Ascending aorta (tissue), 2 donors: ENCODE measurements at places on chromosomes 12 and 14. TPM values are rescaled to one million over a fixed set of nuclear protein-coding genes. Genes with fewer than 3 reads are reported as not detected.

GYS2 gene
- not detected for total RNA-seq

MUCL1 gene
- not detected for total RNA-seq

FSCB gene
- not detected for total RNA-seq

NPFF gene
- total RNA-seq, result 2.8 TPM

VDR gene
- 13.1 TPM for total RNA-seq

TAS2R14 gene
- not detected for total RNA-seq

DNA sequence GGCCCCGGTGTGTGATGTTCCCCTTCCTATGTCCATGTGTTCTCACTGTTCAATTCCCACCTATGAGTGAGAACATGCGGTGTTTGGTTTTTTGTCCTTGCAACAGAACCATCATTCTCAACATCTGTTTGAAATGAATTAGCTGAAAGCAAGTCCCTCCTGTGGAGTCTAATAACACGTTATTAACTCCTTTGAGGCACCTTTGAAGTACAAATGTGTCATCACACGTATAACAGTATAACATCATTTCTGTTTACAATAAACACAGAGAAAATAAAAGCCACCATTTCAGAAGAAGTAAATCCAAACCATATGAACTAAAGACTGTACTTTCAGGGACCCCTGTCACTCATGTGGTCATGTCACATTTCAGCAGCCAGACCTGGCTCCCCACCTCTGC, 198.5 kb downstream of the STXBP6 start:
- no peak for DNase-seq

GRCh38 chr12:11162502-11162901, 8.5 kb upstream of the SMIM10L1 start:
- no peak for DNase-seq

- DNase-seq, result no peak
Observed at GRCh38 chr12:96822641-96823040, 84.4 kb upstream of the NEDD1 start.

DNA sequence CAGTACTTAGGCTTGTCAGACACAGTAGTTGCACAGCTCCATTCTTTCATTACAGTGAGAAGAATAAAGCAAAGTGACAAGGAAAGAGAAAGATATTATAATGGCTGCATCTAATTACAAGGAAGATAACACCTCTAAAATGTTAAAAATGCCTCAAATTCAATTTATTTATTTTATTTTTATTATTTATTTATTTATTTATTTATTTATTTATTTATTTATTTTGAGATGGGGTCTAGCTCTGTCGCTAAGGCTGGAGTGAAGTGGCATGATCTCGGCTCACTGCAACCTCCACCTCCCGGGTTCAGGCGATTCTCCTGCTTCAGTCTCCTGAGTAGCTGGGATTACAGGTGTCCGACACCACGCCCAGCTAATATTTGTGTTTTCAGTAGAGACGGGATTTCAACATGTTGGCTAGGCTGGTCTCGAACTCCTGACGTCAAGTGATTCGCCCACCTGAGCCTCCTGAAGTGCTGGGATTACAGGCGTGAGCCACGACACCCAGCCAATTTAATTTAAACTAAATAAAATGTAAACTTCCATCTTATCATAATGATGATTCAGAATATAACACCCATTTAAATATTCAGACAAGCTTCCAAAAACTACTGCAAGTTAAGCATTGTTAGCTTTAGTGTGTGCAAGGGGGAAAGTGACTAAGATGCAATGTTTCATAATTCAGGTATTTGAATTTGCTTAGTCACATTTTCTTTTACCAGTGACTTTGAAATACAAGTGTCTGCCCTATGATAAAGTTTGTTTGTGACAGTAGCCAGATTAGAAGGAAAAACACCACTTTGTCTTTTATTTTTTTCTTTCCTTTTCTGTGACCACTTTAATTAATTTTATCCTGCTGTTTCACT, 2.4 kb upstream of the CFAP54 start:
- no peak for DNase-seq

DNA sequence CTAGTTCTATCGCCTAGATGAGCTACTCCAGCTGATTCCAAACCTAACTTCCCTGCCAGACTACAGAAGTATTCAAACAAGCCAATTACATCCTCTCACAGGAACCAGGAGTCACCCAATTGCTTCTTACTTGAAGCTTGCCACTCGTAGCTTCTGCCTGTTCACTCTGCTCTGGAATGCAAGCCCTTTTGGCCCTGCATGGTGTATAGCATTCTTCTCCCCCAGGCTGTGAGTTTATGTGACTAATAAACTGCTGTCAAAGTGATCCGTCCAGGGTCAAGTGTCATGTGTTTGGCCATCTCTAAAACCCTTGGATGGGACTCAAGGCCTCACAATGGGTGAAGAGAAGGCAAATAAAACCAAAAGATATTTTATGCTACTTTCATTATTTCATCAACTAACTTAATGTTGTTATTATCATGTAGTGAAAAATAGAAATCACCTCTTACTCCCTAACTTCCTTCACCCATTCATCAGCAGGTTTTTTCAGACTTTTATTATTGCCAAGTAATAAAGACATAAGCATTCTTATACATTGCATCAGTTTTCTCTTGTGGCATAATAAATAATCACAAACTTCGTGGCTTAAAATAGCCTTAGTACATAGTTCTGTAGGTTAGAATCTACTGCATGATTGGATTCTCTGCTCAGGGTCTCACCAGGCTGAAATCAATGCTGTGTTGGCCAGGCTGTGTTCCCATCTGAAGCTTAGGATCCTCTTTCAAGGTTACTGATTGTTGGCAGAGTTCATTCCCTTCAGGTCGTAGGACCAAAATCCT, 1981.7 kb upstream of the FLRT2 start:
- DNase-seq, result no peak

DNA sequence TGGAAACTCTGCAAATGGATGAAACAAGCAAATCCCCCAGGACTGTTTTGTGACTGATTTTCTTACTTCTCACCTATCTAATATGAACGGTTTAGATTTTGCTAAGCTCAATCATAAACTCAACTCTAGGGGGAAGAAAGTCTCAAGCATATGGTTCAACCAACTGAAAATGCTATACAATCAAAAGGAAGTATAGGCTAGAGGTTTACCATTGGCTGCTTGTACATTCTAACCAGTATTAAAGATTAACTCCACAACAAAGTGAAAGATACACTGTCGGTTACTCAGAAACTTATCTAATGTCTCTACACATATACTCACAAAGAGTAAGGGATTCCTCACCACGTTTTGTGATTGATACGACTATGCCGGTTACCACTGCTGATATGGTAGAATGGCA, 281.8 kb upstream of the SOX5 start:
- no peak for DNase-seq

- no peak for DNase-seq
Observed at GRCh38 chr12:82687021-82688011, 610 bp downstream of the TMTC2 start.

GRCh38 chr12:2618291-2618995, 176.3 kb upstream of the FKBP4 start:
- DNase-seq, result no peak

DNA sequence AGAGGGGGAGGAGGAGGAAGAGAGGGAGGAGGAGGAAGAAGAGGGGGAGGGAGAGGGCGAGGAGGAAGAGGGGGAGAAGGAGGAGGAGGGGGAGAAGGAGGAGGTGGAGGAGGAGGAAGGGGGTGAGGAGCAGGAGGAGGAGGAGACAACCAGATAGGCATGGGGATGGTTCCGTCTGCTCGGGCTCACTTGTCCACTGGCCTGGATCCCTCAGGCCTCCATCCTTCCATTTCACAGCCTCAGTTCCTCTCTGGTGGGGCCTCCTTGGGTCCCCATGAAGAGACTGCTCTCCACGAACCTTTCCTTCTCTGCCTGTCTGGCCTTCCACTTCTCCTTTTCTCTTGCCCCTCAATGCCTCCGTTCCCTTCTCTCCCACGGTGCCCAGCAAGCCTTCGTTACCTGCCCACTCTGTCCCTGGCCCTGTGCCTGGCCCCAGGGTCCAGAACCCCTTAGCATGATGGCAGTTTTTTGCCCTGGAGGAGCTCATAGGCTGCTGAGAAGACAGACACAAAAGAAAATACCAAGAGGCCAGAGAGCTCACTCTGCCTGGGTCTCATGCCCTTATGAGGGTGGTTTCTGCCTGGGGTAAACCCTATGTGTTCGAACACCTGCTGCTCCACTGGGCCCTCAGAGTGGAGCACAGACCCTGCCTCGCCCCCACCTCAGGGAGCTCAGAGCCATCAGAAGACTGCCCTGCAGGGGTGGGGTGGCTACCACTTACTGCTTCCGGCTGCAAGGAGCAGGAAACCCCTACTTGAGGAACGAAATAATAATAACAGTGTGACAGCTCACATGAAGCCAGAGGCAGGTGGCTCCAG, 11.7 kb upstream of the CACNA2D4 start:
- peak; percentile 48 for DNase-seq

GRCh38 chr14:29738056-29738455, 189.6 kb downstream of the PRKD1 start:
- DNase-seq, result no peak

- DNase-seq, result no peak
Observed at GRCh38 chr12:127625176-127625771, 641.7 kb upstream of the TMEM132C start.

- no peak for DNase-seq
Observed at GRCh38 chr12:29702972-29703371, 80.8 kb downstream of the TMTC1 start.

DNA sequence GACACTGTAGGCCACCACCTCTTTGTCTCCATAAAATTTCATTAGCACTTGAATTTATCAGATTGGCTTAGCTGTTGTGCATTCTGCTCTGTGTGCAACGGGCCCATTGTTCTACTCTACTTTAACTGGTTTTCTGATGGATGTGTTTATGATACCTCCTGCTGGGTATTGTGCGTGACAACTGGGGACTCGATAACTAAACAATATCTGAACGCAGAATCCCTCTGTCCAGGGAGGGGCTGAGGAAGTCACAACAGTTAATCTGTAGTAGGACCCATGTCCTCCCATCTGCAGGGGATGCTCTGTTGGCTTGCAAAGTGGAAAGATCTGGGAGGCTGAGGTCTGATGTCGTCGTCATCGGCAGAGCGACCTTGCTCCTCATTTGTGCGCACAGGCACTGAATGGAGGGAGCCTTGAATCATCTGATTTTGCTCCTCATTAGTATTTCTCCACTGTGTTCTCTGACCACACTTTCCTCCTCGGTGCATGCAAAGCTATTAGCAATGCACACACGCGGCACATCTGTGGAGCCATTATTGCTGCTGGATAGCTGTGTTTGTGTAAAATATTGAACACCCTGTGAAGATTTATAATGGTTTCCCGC, 422.5 kb downstream of the NRXN3 start:
- DNase-seq, result no peak

DNA sequence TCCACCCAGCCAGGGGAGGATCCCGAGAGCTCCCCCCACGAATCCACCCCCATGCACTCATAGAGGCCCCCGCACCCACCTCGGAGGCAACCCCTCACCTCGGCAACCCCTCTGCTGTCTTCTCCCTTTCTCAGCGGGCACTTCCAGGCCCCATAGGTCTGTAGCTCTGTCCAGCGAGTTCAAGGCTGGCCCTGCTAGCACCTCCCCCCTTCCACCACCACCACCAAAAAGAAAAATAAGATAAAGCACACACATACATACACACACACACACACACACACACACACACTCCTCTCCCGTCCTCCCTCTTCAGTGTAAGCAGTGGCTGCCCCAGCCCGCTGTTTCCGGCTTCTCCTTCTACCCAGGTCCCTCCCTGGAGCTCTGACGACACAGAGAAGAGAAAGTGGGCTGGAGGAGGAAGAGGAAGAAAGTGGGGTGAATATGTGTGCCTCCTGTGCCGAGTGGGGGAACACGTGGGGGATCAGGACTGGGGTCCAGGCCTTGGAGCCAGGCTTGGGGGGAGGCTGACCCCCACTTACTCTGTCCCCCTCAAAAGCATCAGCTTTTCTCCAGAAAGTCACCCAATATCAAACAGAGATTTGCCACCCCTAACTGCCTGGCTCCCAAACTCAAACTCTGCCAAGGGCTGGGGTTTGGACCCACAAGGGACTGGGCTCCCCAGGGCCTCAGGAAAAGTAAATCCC, at the start of gene STAT6:
Gene STAT6, minus strand, starts transcription at position 332 of the 704 bp plus-strand sequence. CDS start 3,084 bp downstream, outside the sequence.
- DNase-seq, result peak; percentile 92

- peak; percentile 69 for DNase-seq
Observed at GRCh38 chr12:95446506-95446900, 27.4 kb upstream of the METAP2 start.

GRCh38 chr12:30106204-30106965, 322.6 kb upstream of the TMTC1 start:
- no peak for DNase-seq

GRCh38 chr12:128968668-128969067, 115.4 kb downstream of the GLT1D1 start:
- no peak for DNase-seq

GRCh38 chr12:54997929-54998522, 13.5 kb upstream of the TESPA1 start:
- DNase-seq, result no peak

DNA sequence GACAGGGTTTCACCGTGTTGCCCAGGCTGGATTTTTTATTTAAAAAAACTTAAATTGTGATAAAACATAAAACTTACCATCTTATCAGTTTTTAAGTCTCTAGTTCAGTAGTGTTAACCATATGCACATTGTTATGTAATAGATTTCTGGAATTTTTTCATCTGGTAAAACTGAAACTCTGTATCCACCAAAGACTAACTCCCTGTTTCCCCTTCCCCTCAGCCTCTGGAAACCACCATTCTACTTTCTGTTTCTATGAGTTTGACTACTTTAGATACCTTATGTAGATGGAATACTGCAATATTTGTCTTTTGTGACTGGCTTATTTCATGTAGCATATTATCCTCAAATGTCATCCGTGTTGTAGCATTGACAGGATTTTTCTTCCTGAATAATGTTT, 12.8 kb upstream of the PLEKHG3 start:
- no peak for DNase-seq

DNA sequence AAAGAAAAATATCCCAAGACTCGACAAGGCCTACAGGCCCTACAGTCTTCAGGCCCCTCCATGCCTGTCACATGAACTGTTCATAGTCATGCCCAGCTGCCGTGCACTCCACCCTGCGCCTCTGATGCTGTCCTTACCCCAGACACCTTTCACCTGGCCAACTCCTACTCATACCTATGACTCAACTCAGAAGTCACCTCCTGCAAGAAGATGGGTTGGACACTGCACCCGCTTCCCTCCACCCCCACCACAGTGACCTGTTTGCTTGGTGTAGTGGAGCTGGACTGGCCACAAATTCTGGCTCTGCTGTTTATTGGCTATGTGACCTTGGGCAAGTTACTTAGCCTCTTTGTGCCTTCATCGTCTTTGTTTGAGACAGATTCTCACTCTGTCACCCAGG, 56.2 kb downstream of the PHETA1 start:
- DNase-seq, result no peak

- no peak for DNase-seq
Observed at GRCh38 chr14:52244997-52245396, 22.5 kb upstream of the PTGDR start.

DNA sequence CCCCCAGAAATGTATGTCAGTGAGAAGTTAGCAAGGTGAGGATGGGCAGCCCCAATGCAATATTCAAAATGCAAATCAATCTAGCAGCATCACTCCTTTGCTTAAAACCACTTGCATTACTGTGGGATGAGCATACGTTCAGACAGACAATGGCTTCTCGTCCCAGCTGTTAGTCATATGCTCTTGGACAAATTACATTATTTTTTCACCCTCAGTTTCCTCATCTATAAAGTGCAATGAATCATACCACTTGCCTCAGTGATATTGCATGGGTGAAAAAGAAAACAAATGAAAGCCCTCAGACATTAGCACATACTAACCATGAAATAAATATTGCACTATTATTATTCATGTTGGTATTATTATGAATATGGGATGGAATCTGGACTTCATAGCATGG, 132.3 kb downstream of the C12orf75 start:
- DNase-seq, result no peak

GRCh38 chr14:32724867-32725471, 213.7 kb upstream of the NPAS3 start:
- DNase-seq, result no peak
